ENCODE measurements at places on chromosomes 3 and 15.

DNA sequence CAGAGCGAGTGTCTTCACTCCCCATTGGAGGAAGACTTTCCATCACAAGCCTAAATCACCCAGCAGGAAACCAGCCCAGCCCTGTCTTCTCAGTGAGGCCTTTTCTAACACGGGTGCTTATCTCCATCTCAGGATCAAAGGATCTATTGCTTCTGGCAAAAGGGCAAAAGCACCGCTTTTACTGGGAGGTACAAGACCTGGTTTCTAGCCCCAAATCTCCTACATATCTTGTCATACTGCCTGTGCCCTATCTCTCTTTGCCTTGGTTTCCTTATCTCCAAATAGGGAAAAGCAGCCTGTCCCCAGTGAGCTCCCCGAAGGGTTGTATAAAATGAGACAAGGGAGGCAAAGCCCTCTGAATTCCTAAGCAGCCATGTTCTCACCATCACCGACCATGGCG is 5.2 kb downstream of the GLB1 start:
- DNase-seq = no peak

- DNase-seq = no peak
These were observed 14.4 kb downstream of the NR2F2 start for GRCh38 chr15:96344706-96345559.

DNA sequence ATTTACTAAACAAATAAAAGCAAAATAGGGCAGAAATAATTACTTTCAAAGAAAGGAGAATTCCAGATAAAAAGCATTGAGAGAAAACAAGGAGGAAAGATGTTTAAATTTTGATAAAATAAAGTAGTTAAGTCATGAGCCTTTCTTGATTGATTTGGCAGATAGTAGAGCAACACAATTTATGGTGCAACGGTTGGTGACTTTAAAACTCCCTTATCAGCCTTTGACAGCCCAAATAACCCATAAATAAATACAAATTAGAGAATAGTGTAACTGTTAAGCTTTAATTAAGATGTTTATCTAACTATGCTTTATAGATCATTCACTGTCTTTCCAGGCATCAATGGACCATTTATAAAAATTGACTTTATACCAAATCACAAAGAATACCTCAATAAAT is 54.0 kb upstream of the EIF1B start:
- DNase-seq = no peak

DNA sequence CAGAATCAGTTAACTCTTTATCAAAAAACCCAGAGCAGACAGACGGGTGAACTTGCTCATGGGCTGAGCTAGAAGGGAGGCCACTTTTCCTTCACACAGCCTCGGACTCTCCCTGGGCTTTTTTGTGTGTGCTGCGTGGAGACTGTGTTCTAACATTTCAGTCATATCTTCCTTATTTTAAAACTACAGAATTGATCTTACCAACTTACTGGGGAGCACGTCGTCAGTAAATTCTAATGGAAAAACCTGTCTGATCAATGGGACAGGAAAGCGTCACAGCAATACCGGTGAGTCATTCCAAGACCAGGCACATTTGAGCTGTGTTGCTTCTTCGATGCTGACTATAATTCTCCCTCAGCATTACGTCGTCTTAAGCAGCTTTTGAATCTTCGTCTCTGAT is 145.1 kb downstream of the LPP start:
- DNase-seq = no peak

DNA sequence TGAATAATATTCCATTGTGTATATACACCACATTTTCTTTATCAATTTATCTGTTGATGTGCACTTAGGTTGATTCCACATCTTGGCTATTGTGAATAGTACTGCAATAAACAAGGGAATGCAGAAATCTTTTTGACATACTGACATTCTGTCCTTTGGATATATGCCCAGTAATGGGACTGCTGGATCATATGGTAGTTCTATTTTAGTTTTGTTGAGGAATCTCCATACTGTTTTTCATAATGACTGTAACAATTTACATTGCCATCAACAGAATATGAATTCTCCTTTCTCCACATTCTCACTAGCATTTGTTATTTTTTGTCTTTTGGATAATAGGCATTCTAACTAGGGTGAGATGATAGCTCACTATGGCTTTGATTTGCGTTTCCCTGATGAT is 174.7 kb downstream of the IGSF11 start:
- no peak for DNase-seq

- no peak for DNase-seq
These were observed at the start of gene LINGO1 for GRCh38 chr15:77632534-77633133. LINGO1 (minus strand) TSS chr15:77632912; CDS start chr15:77632315, 597 bp downstream.

DNA sequence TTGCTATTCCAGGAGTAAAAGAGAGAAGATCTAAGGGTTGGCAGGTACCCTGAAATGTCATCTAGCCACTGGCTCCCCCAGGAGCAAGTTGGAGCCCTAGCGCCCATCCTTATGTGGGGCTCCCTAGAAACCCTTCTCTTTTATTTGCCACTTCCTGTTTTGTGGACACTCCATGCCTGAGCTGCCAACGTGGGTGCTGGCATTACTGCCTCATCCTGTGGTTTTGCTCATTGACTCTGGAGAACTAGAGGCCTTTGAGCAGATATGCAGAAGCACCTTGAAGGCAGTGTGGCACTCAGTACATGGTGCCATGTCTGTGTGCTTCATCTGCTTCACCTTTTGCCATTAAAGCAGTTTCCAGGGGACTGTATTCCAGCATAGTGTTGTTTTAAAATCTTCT is 8.1 kb downstream of the EDEM1 start:
- DNase-seq = no peak

- peak; percentile 83 for DNase-seq
These were observed at the start of gene BCL6 for GRCh38 chr3:187745201-187746058. BCL6 (minus strand) TSS chr3:187745468; CDS start chr3:187733693, 11,775 bp downstream.

DNA sequence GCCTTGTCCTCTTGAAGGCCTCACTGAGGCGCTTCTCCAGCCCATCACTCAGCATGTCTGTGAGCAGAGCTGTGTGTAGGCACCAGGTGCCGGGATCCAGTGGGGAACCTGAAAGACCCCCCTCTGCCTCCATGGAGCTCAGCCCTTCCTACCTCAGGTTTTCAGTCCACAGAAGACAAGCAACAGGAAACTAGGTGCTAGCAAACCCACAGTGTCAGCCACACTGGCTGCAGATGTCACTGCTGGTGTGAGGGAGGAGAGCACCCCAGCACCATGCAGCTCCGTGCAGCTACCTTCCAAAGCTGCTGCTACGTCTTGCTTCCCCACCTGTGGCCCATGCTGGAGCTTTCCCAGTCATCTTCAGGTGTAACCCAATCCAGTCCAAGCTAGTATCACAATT is 17.9 kb downstream of the PSTPIP1 start:
- DNase-seq = no peak
